ENCODE measurements at places on chromosomes 5 and 9.

- DNase-seq, result no peak
These were observed 279.4 kb downstream of the HINT1 start for GRCh38 chr5:130885691-130886090.

GRCh38 chr9:107439991-107440456, 49.5 kb downstream of the KLF4 start:
- DNase-seq, result no peak

DNA sequence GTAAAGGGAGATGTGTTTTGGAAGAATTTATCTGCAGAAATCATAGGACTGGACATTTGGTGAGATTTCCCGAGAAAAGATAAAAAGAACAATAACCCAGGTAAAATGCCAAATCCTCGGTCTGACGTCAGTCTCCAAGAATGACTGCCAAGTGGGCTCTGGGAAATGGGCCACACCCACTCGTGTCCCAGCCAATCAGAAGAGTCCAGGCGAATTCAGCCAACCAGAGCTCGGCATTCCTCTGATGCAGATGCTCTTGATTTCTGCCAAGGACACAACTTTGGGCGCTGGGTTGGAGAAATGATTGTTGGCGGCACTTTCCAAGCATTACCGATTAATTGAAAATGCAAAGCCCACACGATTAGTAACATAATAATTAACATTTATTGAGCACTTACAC, 73.3 kb downstream of the FGF18 start:
- DNase-seq, result no peak

DNA sequence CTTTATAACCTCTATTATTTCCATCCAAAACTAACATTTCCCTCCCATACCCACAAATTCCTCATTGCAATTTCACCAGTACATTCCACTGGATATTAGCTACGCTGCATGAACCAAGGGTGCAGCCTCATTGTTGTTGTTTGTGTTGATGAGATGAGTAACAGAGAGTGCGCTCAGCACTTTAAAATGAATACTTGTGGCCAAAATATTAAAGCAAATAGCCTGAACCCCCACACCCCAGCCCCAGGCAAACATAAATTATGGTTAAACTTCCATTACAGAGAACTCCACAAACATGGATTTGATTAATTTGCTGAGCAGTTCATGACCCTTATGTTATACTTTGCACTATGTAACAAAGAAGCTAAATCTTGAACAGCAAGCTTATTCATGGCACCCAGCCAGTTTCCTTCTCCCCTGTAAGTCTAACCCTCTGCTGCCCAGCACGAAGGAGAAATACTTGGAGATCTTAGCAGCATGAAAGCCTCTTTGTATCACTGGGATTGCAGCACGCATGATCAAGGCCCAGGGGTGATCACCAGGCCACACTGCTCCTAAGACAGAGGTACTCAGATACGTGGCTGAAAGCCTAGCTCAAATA, 205.0 kb downstream of the DOCK8 start:
- no peak for DNase-seq

- DNase-seq, result peak; percentile 24
These were observed 9.6 kb downstream of the ROPN1L start for GRCh38 chr5:10451137-10451824.

GRCh38 chr5:59596586-59597350, 296.8 kb downstream of the PDE4D start:
- no peak for DNase-seq

DNA sequence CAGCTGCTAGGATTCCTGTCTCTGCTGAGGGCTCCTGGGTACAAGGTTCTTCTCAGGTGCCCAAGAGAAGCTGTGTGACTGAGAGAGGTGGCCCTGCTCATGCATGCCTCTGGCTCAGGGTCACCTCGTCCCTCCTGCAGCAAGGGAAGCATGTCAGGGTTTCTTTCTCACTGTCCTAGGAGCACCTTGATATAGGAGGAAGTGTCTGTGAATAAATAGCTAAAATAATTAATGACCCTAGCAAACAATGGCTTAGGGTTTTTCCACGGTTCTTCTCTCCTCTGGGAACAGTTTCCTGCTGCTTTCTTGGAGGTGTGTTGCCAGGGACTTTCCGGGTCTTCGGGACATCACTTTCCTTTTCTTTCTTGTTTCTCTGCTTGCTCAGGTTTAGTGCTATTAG, 87.2 kb downstream of the ARHGAP26 start:
- DNase-seq, result no peak

- no peak for DNase-seq
These were observed 214.3 kb downstream of the ARHGAP26 start for GRCh38 chr5:142984525-142984924.

DNA sequence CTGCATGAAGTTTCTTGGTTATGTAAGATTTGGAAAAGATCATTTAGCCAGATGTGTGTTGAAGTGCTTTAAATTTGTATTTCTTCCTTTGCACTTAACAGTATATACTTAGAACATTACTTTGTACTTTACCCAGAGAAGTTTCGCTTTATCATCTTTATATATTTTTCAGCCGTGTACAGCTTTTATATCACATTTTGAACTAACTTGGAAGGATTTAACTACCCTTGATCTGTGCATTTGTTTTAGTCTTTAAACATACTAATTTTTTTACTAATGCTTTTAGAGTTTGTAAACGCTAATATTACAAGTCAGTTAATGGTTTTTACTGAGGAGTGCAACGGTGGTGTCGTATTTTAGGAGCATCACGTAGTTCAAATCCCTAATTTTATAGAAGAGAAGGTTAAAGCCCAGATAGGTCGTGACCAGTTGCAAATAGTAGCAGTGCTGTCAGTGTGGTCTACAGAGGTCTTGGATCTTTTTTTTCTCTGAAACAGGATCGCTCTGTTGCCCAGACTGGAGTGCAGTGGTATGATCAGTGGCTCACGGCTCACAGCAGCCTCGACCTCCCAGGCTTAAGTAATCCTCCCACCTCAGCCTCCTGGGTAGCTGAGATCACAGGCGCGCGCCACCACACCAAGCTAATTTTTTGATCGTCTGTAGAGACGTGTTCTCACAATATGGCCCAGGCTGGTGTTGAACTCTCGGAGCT, 2.0 kb downstream of the MATR3 start:
- DNase-seq, result no peak

- no peak for DNase-seq
These were observed 81.7 kb downstream of the DOCK8 start for GRCh38 chr9:296411-296810.

GRCh38 chr9:123835821-123836220, 94.1 kb downstream of the DENND1A start:
- DNase-seq, result no peak

- no peak for DNase-seq
These were observed 48.0 kb downstream of the SHLD3 start for GRCh38 chr5:65672796-65673195.

DNA sequence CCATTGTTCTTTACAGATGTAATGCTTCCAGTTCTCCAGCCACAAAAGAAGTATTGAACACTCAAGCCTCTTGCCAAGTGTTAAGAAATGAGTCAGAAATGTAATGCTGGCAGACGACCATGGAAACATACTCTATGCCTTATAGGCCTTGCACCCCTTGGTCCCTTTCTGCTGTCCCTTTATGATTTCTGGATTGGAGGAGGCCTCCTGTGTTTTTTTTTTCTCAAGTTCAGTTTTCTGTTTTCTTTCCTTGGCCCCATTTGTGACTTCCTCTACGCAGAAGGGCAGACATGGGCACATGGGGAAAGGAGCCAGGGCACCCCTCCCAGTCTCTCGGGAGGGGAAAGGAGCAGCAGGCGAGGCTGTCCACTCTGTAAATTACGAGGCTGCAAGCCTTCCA, 53.4 kb downstream of the SNX18 start:
- DNase-seq, result no peak

DNA sequence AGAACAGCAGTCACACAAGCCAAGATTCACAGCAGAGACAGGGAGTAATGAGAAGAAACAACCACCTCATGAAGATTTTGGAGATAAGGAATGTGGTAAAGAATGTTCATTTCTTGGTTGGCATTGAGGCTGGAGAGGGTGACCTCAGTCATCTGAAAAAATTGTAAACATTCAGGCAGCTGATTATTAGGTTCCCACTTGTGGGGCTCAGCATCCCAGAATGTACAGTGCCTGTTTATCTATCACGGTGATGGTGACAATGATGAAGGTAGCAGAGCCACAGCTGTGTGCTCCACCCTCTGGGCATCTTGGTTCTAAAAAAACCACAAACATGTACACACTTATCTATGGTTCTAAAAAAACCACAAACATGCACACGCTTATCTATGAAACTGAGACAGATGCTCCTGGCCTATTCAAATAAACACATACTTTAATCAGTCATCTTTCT, 143.9 kb upstream of the MOCS2 start:
- DNase-seq, result no peak

DNA sequence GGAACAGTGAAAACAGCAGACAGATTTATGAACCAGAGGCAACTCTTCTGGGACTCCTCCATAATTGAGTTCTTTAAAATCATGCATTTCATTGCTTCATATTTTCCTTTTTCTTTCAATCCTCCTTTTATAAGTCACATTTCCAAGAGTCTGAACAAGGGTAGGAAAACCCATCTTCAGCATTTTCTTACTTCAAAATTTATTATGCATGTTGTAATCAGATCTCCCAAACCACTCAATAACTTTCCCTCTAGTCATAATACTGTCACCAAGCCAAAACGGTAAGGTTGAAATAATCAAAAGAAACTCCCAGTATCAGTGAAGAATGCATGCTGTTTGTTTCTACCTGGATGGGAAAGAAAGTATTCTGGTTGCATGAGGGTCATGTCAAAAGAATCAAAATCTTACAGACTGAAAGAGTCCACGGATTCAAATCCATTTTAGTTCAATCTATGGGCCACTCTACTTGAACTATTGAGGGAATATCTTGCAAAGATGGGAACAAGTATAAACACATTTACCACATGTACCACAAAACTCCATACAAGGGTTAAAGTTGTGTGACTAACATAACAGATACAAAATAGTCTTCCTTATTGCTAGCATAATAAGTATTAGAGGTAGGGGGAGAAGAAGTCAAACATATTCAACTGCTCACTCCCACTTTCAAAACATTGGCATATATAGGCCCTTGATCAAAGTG, 797.3 kb downstream of the MAT2B start:
- DNase-seq, result no peak

- no peak for DNase-seq
These were observed 27.4 kb upstream of the TCERG1 start for GRCh38 chr5:146419696-146420095.

DNA sequence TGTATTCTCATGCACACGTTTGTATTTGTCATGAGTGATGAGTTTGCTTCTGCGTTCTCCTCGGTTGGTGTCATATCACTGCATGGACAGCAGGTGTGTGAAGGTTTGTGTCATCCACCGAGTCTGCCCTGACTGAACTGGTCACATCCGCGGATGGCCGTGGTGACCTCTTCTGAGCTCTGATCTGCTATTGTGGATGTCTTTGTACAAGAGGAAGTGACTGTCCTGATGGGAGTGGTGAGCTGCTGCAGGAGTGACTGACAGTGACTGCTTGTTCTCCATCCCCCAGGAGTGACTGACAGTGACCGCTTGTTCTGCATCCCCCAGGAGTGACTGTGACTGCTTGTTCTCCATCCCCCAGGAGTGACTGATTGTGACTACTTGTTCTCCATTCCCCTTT, 69.9 kb downstream of the EHMT1 start:
- DNase-seq, result peak; percentile 50

GRCh38 chr5:101539315-101539714, 636.2 kb upstream of the ST8SIA4 start:
- no peak for DNase-seq

DNA sequence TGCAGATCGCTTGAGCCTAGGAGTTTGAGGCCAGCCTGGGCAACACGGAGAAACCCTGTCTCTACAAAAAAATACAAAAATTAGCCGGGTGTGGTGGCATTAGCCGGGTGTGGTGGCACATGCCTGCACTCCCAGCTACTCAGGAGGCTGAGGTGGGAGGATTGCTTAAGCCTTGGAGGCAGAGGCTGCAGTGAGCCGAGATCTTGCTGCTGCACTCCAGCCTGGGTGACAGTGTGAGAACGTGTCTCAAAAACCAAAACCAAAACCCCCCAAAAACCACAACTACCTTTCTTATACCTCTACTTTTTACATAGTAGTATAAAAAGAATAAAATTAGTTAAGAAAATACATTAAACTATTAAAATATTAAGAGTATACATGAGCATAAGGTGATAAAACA, 121.2 kb downstream of the RAPGEF6 start:
- DNase-seq, result no peak

DNA sequence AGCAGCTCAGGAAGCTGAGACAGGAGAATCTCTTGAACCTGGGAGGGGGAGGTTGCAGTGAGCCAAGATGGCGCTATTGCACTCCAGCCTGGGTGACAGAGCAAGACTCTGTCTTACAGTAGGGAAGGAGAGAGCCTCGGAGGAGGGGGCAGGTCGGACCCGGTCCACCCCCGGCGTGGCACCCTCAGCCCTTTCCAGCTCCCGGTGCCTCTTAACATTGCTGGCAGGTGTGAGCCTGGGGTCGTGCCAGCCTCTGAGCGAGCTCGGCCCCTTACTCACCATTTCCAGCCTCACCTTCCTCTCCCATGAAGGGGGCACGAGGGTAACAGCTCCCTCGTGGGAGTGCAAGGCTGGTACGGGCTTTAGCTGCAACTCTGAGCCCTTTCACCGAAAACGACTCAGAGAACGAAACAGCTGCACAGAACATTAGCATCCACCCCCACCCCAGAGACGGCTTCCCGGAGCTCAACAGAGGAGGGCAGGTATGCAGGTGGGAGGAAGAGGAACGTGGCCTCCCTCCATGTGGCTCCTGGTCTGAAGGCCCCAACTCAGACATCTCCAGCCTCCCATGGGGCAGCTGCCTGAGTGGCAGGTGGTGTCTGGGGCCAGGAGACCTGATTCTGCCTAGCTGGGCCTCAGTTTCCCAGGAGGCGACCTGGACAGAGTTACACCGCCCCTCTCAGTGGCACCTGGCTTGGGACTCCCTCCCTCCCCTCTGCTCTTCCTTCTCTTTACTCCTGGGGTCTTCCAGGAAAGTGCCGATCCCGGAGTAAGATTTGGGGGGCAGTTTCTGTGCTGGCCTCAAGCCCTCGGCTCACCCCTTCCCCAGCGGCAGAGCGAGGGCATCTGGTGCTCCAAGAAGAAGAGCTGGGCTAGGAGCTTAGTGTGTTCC, 28.5 kb upstream of the ABO start:
- DNase-seq, result no peak

- DNase-seq, result no peak
These were observed 10.0 kb upstream of the BOD1 start for GRCh38 chr5:173626505-173626820.

DNA sequence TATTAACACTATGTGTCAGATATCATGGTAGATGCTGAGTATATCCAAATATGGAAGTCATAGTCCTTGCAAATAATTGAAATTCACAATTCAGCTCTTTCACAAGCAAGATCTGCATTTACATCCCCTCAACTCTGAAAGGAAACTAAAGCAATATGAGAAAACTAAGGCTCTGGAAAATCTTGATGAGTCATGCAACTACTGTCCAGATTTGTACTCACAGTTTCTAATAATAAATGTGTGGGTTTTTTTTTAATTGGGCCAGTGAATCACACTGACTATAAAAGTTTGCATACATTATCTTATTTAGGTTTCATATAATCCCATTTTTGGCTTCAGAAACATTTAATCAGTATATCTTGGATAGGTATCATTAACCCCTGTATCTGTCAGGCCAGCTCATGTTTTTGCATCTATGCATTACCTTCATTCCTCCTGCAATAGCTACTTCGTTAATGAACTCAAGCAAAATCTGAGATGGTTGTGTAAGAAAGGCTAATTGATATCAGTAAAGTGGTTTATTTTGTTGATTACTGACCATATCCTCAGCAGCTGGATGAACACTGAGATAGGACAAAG, 58.7 kb upstream of the PRR16 start:
- no peak for DNase-seq

- peak; percentile 64 for DNase-seq
These were observed 13.6 kb upstream of the GM2A start for GRCh38 chr5:151239237-151239861.

- DNase-seq, result no peak
These were observed 15.8 kb upstream of the CAPSL start for GRCh38 chr5:35954175-35954574.

Measured in CD4-positive, alpha-beta T cell treated with Interleukin-15 for 1 hour (primary cell).